ENCODE measurements at places on chromosomes 7 and 10. TPM values are rescaled to one million over a fixed set of nuclear protein-coding genes. Genes with fewer than 3 reads are reported as not detected.

DNA sequence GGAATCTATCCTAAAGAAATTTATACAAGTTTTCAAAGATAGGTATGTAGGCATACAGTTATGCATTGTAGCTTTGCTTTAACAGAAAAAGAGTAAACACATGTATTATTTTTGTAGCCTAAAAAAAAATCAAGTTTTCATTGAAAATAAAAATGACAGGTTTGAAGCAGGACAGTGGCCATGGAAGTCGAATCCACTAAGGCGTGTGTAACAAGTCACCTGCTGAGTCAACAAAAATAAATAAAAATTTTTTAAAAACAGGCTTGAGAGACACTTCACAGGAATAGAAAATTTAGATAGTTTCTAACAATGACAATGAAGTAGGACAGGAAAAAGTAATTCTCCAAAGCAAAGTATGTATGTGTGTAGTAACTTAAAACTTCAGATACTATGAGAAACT lies 8.5 kb upstream of the GOT1 start:
- DNase-seq, result no peak

Gene GJD4
- not detected for total RNA-seq

Gene LIPF
- total RNA-seq, result not detected

Gene PPP1R17
- total RNA-seq, result 0.09 TPM

Gene COL13A1
- total RNA-seq, result 1.3 TPM
